Renal cortex interstitium (tissue), 15 donors: ENCODE measurements at places on chromosomes 13 and 19.
A peak's percentile ranks its signal among the peaks of the same experiment; 100 is the strongest.

GRCh38 chr13:113881614-113882266 is 17.9 kb upstream of the GAS6 start:
- no peak for DNase-seq

DNA sequence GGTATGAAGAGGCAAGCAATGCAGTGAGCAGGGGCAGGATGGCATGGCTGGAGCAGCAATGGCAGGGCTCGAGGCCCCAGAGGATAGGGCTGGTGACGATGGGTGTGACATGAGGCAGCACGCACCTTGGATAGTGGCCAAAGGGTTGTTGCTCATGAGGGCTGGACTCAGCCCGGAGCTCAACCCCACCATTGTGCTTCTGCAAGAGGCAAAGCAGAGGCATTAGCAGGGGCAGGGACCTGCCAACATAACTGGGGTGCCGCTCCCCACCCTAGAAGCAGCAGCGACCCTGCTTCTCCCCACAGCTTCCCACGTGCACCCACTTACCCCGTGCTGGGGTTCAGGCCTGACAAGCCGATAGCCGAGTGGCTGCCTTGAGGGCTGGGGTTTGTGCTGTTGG is 15.8 kb downstream of the ZNF574 start:
- no peak for DNase-seq

DNA sequence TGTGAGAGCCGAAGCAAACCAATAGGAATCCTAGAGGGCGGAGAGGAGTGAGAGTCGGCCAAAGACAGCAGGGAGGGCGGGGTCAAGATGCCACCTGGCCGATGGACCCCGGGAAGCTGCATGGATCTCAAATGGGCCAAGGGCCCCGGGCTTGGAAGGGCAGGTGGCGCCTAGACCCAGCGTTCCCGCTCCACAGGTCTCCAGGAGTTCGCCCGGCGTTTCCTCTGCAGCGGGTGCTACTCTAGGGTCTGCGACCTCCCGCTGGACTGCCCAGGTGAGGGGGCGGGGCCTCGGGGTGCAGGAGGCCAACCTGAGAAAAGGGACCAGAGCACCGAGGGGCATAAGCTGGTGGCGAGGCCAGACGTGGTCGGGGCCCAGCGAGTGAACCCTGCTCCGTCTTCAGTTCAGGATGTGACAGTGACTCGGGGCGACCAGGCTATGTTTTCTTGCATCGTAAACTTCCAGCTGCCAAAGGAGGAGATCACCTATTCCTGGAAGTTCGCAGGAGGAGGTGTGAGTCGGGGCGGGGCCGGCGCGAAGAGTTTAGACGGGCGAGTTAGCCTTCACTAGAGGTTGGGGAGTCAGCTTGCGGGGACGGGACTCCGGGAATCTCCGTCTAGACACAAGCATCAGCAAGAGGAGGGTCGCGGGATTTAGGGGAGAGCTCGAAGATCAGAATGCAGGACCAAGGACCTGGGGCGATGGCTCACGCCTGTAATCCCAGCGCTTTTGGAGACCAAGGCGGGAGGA is 9.9 kb downstream of the SPACA6 start:
- no peak for DNase-seq

DNA sequence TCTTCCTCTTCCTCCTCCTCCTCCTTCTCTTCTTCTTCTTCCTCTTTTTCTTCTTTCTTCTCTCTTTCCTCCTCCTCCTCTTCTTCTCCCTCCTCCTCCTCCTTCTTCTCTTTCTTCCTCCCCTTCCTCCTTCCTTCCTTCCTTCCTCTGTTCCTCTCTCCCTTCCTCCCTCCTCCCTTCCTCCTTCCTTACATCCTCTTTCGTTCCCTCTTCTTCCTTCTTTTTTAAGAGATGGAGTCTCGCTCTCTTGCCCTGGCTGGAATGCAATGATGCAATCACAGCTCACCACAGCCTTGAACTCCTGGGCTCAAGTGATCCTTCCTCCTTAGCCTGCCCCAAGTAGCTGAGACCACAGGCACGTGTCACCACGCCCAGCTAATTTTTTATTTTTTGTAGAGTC is 13.2 kb downstream of the EHD2 start:
- DNase-seq = no peak

GRCh38 chr13:36395280-36395679 is 37.0 kb upstream of the CCNA1 start:
- DNase-seq = no peak

DNA sequence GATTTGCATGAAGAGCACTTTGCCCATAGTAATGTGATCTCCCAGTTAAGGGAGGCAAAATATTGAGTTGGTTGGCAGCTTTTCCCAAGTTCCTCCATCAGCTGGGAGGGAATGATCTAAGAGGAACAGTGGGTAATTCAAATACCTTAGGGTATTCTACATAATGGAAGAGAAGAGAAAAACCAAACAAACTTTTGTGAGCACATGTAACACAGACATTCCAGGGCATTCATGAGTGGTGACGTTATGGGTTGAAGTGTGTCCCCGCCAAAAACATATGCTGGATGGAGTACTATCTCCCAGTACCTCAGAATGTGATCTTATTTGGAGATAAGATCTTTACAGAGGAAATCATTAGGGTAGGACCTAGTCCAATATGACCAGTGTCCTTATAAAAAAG is 220.1 kb downstream of the FOXO1 start:
- DNase-seq = no peak

- DNase-seq = no peak
Measured at GRCh38 chr19:44745341-44745831, 3.1 kb upstream of the BCL3 start.

DNA sequence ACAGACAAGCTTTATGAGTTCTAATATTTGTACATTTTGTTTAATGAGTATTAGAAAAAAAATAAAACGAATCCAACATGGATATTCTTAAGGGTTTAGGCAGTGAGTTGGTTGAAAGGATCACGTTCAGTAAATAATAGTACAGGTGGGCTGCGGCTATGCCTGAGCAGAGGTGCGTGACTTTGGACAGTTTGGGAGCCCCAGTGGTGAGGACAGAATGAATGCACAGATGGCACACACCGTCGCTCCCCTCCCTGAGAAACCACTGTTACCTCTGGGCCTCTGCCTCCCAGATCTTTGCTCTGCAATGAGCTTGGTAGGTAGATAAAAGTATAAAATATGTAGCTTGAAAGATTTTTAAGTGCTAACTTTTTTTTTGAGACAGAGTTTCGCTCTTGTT is 153.3 kb downstream of the SIPA1L3 start:
- no peak for DNase-seq

DNA sequence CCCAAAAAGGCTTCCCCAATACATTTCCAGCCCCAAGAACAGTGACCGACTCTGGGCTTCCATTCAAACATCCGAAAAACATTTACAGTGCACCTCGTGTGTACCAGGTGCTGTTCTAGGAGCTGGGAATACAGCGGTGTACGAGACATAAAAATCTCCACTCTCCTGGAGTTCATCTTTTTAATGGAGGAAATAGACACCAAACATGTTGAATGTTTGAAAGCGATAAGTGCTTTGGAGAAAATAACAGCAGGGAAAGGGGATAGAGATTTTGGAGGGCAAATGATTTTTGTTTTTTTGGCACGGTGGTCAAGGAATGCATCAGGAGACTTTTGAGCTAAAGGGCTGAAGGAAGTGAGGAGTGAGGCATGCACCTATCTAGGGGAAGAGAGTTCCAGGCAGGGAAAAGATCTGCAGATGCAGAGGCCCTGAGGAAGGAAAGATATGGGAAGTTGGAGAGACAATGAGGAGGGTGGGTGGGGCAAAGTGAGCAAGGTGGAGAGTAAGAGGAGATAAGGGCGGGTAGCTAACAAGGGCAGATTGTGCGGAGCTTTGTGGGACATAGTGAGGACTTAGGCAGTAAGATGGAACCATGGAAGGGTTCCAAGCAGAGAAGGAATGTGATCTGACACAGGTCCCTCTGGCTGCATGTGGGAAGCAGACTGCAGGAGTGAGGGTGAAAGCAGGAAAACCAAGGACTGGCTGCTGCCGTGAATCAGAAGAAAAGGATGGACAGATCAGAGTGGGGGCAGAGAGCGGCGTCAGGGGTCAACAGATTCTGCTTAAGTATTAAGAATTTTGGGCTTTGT is 703 bp upstream of the FBL start:
- no peak for DNase-seq

DNA sequence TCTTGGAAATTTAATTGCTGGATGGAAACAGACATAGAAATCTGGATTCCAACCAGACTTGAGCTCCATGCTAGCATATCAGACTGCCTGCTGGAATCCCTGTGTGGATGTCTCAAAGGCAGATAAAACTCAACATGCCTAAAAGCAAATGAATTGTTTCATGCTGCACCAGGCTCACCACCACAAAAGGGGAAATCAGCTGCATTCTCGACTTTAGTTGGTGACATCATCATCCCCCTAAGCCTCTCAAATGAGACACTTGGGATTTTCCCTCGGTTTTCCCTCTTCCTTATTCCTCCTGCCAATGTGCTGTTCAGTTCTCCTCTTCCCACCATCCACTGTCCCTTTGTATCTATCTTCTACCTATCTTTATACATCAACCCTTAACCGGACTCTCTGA is 134.3 kb downstream of the ZDHHC20 start:
- no peak for DNase-seq

DNA sequence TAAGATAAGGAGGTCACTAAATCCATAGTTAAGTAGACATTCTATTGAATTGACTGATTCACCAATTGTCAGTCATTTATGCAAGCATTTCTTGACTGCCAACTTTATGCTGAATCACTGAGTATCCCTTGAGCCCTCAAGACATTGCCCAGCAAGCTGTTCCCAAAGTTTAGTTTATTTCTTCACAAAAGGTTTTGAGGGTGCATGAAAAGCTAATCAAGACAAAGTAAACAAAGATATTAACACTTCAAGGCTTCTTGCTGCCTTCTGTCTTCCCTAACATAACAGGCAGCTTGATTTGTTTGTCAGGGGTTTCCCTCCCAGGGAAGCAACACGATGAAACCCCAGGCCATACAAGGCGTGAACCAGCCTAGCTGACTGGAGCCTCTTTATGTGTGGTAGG is 374.4 kb downstream of the SPRY2 start:
- no peak for DNase-seq

DNA sequence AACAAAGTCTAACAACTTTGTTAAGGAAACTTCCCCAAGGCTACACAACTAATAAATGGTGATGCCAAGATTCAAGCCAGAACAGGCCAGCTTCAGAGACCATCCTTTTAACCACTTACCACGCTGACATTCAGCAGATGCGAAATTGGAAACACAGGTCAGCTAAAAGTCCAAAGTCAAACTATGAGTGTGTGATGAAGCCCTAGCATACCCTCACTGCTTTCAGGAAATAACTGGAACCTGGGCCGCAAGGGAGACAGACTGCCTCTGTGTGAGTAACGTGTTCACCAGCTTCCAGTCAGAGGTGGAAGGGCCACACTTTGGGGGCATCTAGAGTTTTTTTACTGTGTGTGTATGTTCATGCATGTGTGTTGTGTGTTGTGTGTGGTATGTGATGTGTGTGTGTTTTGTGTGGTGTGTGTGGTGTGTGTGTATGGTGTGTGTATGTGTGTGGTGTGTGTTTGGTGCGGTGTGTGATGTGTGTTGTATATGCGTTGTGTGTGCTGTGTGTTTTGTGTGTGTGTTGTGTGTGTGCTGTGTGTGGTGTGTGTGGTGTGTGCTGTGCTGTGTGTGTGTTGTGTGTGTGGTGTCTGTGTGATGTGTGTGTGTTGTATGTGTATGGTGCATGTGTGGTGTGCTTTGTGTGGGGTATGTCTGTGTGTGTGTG is 12.5 kb upstream of the PDX1 start:
- DNase-seq = no peak

GRCh38 chr19:13981467-13981866 is 24.7 kb downstream of the RFX1 start:
- no peak for DNase-seq

DNA sequence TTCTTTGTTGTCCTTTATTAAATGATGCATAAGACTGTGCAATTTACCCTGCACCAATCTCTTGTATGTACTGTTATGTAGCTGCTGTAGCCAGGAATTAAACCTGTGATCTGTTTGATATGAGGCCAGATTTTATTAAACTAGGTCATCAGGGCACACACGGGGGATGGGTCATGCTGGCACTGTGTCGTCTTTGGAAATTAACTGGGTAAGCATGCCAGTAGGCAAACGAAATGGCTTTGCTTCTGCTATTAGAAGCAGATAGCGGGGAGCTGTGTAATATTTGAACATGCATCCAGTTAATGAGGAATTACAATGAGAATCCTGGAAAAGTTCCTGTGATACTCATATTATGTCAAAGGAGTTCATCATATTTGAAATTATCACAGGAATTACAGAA is 23.5 kb downstream of the MTUS2 start:
- DNase-seq = no peak

- DNase-seq = no peak
Measured at GRCh38 chr13:33945477-33945876, 127.5 kb downstream of the RFC3 start.

GRCh38 chr13:48094404-48094780 is 512 bp downstream of the MED4 start:
- no peak for DNase-seq

DNA sequence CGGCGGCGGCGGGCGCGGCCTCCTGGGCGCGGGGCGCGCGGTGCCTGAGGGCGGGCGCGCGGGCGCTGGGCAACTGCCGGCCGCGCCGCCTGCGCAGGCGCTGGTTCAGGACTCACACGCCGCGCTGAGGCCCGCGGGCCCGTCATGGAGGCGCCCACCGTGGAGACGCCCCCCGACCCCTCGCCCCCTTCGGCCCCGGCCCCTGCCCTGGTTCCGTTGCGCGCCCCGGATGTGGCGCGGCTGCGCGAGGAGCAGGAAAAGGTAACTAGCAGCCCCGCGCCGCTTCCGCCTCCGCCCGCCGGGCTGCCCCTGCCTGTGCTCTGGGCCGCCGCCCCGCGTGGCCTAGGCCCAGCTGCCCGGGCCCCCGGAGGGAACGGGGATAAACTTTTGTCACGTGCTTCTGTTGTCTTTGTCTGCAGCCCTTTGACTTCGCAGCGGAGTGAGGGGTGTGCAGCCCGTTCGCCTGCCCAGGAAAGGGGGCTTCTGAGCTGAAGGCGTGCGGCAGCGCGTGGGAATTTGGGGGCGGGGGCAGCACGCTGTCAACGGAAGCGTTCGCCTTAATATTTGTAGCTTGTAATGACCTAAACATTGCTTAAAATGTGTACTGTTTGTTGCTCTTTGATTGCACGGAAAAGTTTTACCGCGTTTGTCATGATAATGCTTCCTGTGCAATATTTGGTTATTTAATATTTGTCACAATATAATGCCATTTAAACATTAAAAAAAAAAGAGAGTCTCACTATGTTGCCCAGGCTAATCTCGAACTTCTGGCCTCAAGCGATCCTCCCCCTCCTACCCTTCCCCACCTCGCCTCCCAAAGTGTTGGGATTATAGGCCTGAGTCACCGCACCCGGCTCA is 594 bp downstream of the URI1 start:
- DNase-seq = peak; percentile 20

GRCh38 chr13:110131424-110131823 is 175.5 kb downstream of the COL4A1 start:
- DNase-seq = no peak

- no peak for DNase-seq
Measured at GRCh38 chr13:43797159-43797558, 10.4 kb upstream of the ENOX1 start.

GRCh38 chr13:23619068-23619855 is 49.0 kb downstream of the TNFRSF19 start:
- no peak for DNase-seq
